ENCODE measurements at places on chromosomes 7 and 10.

DNA sequence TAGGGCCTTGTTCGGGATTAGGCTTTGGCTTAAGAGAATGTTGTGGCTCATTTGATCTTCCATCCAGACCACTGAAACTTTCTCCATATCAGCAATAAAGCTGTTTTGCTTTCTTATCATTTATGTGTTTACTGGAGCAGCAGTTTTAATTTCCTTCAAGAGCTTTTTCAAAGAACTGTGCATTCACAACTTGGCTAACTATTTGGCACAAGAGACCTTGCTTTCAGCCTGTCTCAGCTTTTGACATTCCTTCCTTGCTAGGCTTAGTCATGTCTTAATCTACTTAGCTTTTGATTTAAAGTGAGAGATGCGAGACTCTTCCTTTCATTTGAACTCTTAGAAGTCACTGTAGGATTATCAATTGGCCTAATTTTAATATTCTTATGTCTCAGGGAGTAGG is 19.1 kb upstream of the AKR1B1 start:
- no peak for DNase-seq

- DNase-seq: no peak
These were observed 136.8 kb downstream of the LCOR start for GRCh38 chr10:96968682-96969423.

- no peak for DNase-seq
These were observed 88.1 kb downstream of the SEPTIN7 start for GRCh38 chr7:35889001-35889400.

- no peak for DNase-seq
These were observed 882 bp downstream of the PDCD11 start for GRCh38 chr10:103397191-103397825.

DNA sequence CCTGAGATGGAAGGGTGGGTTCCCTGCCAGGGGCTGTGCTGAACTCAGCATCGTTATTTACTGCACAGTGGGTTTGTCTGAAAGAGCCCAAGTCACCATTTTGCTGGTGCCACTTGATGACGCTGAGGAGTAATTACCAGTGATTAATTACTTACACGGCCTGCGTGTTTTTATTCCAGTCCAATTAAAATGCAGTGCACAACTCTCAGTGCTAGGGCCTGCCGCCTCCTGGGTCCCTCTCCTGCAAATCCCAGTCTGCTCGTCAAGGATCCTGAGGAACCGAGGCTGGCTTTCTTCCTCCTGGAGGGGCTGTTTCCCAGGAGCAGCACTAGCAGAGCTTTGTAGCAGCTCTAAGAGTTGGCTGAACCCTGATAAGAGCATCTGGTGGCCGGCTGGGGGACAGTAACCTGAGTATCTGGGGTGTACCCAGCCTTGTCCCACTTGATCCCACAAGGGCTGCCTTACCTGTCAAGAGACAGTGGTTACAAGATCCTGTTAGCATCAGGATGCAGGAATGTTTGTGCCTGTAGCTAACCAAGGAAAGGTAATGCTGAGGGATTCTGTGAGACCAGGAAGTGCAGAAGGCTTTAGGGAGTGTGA is 45.1 kb upstream of the LRRC4 start:
- DNase-seq: no peak

GRCh38 chr10:104317726-104318299 is 20.5 kb downstream of the ITPRIP start:
- DNase-seq: no peak

DNA sequence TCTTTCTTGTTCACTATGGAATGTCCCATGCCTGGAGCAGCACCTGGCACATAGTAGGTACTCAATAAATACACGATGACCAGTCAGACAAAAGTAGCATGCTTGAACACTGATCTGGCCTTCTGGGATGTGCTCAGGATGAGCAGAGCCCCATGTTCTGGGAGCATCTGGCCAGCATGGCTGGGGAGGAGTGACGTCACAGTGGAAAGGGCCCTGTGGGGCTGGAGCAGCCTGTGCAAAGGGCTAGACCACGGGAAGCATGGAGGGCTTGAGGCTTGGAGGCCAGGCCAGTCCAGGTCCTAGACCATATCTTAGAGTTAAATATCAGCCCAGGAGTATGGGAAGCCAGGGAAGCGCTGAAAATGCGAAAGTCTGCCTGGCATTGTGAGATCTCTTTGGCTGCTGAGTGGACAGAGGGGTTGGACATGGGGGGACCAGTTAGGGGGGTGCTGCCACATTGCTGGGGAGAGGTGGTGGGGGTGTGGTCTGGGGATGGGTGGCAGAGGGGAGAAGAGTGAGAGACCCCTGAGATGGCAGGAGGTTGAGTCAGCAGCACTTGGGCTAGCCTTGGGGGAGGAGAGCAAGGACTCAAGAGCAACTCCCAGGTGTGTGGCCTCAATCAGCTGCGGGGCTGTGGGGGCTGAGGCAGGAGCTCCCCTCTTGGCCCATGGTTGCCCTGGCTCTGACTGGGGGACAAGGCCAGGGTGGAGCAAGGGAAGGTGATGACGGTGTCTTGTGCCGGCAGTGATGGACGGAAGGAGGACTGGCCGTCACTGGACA is 34.9 kb downstream of the ZCCHC24 start:
- DNase-seq: no peak

DNA sequence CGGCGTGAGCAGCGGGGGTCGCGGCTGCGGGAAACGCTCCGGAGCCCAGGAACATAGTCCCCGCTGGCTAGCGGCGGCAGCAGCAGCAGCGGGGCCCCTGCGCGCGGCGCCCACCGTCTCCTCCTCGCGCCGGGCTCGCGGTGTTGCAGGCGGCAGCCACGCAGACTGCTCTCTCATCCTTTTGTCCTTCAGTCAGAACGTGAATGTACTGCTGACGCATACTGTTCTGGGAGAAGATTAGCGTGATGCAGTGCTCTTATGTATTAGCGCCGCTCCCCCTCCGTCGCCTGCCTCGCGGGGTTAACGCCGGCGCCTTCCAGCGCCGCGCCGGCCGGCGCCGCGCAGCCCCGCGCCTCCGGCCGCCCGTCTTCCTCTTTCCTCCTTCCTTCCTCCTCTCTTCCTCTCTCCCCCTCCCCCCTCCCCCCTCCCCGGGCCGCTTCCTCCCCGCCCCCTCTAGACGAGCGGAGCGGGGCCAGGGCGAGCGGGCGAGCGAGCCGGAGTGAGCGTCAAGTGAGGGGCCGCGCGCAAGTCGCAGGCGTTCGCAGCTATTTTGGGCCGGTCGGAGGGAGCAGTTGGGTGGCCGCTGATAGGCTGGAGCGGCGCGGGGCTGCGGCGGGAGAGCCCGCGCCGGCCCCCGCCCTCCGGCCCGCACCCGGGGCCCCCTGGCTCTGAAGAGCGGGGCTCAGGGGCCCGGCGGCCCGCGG is 816 bp upstream of the LRRC4 start:
- DNase-seq: peak; percentile 26

DNA sequence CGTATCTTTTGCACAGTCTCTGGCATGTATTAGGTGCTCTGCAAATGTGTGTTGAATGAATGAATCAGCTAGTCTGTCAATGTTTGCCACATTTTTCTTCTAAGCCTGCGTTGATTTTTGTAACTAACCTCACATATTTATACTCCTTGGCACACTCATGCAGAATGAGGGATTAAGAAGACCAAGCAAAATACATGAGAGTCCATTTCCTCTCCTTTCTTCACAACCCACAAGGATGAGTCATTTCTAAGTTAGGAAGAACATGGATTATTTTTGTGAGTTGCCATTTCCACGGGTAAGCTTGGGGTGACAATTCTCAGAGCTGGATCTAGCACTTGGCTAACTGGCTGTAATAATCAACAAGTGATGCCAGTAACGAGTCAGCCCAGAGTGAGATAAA is 158.8 kb downstream of the TWIST1 start:
- no peak for DNase-seq

Measured in NCI-H187 treated with DMSO at 0.1 percent for 48 hours (cell line).